ENCODE measurements at places on chromosomes 16 and 17. TPM values are rescaled to one million over a fixed set of nuclear protein-coding genes. Genes with fewer than 3 reads are reported as not detected.

The CSH1 gene
- total RNA-seq: not detected

The TNFSF12 gene
- total RNA-seq: 11.1 TPM

The SOX8 gene
- 3.0 TPM for total RNA-seq

The TEKT1 gene
- 0.07 TPM for total RNA-seq

The TRPV3 gene
- 0.30 TPM for total RNA-seq

The TUBD1 gene
- 9.9 TPM for total RNA-seq

The TP53TG3F gene
- total RNA-seq: 0.15 TPM

The OVCA2 gene
- total RNA-seq: 80.8 TPM

The CCL22 gene
- total RNA-seq: 0.05 TPM
